ENCODE measurements at places on chromosomes 4 and X.

- no peak for DNase-seq
Measured at GRCh38 chr4:97359826-97360225, 783.5 kb downstream of the STPG2 start.

DNA sequence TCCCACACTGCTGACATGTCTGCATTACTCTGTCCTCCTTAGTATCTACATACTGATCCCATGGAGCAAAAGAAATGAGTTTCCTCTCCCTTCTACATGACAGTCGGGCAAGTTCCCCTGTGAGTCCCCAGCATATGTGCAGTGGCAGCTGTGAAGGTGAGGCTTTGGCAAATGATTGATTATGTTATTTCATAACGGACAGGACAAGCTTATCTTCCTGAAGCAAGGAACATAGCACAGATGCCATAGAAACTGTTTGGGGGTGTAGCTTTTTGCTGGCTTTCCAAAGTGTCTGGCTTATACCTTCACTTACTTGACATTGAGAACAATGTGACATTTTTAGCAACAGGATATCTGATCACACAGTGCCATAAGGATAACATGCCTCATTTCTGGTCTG, 136.8 kb upstream of the PDLIM3 start:
- no peak for DNase-seq

GRCh38 chr4:137609718-137610430, 77.6 kb upstream of the PCDH18 start:
- no peak for DNase-seq

DNA sequence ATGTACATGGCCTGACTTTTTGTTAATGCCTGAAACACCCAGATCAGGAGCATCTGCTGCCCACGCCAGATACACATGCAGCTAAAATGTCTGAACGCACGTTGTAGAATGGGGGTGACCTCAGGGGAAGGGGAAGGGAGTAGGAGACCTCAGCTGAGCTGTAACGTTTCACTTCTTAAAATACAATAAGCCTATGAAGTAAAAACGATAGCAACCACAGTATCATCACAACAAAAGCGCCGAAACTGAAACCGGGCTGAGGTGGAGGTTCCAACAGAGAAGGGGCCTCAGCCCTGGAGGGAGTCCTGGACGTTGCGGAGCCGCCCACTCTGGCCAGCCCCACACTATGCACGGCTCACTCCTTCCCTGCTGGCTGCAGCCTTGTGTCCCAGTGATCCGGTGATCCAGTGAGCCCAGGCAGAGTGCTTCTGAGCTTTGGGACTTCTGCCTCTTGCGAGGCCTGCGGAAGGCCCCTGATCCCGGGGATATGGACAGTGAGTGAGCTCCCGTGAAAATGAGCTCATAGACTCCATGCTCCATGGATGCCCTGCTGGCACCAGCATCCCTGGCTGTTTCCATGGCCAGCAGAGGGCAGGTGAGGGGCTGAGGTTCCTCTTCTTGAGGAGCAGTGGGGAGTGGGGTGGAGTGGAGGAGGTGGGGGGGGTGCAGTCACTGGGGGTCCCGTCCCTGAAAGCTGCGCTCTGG, 52.0 kb downstream of the HMX1 start:
- no peak for DNase-seq

DNA sequence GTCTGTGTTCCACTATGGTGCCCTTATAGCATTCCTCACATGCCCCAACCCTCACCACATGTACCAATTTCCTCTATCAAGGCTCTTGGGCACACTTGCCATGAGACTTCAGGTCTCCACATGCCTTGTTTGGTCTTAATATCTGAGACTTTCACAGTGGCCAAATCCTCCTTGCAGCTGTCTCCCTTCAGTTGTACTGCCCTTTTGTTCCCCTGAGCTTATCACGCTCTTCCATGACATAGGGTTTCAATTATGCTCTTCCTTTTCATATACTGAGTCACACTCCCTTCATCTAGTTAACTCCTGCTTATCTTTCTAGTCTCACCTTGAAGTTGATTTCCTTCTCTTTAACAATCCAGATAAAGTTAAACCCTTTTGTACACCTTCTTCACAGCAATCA, 212.9 kb downstream of the PDHA2 start:
- DNase-seq: no peak

DNA sequence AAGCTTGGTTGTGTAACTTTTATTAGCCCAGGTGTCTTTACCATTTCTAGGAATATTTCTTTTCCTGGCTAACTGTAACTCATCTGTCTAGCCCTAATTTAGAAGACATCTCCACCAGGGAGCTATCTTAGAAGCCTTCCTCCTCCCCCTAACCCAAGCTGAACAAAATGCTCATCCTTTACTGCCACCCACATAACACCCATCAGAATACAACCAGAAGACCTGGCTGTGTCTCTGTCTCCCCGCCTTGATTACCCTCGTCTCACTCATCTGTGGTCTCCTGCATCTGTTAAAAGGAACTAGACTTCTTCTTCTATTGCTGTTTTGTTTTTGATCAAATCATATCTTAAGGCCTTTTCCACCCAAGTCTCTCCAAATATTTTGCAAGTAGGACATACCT, 4.8 kb upstream of the TMEM154 start:
- DNase-seq: no peak

GRCh38 chr4:19494961-19495360, 756.7 kb upstream of the SLIT2 start:
- DNase-seq: no peak

DNA sequence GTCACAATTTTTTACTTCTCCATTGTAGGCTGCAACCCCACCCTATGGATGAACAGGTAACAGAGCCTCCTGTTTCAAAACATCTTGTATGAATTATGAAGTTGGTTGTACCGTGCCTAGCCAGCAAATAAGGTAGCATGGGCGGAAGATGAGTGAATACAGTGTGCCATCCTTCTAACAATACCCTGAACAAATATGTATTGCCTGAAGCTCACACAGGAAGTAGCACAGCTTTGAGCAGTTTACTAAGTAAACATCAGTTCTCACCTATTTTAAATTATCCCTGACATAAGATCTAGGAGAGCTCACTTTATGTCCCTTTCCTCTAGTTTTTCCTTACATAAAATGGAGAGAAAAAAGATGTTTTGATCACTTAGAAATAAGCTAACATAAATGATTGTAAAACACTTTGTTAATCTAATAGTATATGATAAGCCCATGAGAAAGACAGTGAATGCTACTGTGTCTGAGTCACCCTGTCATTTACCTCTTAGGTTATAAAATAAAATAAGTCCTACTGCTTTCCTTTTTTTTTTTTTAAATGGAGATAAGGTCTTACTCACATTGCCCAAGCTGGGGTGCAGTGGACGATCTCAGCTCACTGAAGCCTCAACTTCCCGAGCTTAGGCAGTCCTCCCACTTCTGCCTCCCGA, 36.6 kb downstream of the GRSF1 start:
- no peak for DNase-seq

- no peak for DNase-seq
Measured at GRCh38 chrX:30573125-30573524, 4.4 kb downstream of the TASL start.

- no peak for DNase-seq
Measured at GRCh38 chr4:138063581-138063980, 178.6 kb downstream of the SLC7A11 start.

DNA sequence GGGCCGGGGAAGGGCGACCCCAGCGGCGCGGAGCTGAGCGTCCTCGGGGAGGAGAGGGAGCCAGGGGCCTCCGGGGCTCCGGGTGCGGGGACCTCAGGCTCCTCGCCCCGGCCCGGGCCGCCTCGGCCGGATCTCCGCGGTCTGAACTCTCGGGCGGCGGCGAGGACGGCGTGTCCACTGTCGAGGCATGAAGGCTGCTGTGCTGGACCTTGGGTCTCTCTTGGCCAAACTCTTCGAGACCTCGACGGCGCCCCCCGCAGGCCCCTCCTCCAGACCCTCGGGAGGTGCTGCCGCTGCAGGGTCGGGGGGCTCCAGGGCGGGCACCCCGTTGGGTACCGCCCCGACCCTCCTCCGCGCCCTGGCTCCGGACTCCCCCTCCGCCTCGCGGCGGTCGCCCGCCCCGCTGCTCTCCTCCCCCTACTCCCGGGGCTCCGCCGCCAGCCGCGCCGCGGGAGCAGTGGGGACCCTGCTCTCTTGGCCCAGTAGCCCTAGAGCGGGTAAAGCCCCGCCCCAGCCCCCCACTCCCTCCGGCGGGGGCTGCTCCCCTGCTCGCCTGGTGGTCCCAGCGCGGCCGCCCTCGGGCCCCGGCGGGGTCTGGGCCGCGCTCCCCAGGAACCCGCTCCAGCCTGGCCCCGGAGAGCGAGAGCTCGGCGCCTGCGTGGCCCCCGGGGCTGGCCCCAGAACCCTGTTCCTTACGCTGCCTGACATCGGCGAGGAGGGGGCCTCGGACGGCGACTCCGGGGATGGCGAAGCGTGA, 564 bp downstream of the FAM149A start:
- DNase-seq: no peak

DNA sequence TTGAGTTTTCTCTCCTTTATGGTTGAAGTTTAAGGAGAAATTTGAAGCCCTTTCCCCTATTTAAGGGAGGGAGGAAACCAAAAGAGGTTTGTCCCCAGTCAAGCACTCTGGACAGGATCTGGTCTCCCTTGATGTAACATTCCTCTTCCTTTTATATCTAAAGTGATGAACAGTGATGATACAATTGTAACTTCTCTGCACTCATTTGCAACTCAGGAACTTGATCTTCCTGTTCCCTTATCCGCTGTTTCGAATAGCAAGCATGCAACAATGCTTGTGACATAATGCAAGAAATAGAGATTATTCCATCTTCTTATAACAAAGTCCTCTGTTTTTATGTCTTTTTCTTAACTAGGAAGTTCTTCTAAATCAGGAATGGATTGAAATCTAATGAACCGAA, 18.3 kb downstream of the ALPK1 start:
- DNase-seq: no peak

GRCh38 chr4:38532908-38533499, 131.0 kb upstream of the KLF3 start:
- no peak for DNase-seq

DNA sequence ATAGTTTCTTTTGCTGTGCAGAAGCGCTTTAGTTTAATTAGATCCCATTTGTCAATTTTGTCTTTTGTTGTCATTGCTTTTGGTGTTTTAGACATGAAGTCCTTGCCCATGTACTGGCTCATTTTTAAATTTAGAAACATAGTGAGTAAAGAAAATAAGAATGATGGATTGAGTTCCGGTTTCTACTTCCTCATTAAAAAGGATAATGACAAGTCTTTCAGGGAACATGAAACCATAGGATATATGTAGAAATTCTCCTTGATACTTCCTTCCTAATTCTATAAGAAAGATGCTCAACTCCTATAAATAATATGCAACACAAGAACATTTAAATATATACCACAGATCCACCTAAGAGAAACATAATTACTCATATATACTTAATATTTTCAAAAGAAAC, 240.9 kb downstream of the BANK1 start:
- DNase-seq: no peak

DNA sequence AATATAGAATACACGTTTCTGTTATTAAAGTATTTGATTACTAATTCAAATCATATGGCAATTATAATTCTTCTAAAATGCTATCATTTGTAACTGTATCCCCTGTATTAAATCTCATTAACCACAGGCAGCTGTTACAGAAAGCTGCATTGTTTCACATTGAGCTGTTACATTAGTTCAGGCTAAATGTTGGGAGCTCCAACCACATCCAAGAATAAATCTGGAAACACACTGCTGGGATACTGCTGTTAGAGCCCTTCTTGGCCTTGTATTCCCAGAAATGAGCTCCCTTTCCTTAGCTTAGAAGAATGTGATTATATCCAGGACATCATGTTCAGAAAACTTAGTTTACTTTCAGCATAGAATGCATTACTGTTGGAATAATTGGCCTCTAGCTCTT, 48.2 kb downstream of the GUCY1B1 start:
- DNase-seq: no peak

DNA sequence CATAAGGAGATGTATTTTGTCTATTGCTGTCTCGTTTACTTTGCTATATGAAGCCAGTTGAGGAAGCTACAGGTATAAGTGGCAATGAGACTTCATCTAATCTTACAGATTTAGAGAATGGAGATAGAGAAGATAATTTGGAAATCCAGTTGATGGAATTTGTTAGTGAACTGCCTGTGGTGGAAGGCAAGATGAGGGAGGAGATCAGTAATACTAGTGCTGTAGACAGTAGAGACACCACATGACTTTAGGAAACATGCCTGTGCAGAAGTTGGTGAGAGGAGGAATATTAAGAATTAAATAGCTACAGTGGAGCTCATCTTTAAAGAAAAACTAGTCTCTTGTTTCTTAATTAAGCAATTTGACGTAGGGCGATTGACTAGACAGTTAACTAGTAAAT, 51.3 kb downstream of the RBPJ start:
- DNase-seq: no peak

- no peak for DNase-seq
Measured at GRCh38 chr4:158996669-158997074, 106.2 kb upstream of the RAPGEF2 start.

DNA sequence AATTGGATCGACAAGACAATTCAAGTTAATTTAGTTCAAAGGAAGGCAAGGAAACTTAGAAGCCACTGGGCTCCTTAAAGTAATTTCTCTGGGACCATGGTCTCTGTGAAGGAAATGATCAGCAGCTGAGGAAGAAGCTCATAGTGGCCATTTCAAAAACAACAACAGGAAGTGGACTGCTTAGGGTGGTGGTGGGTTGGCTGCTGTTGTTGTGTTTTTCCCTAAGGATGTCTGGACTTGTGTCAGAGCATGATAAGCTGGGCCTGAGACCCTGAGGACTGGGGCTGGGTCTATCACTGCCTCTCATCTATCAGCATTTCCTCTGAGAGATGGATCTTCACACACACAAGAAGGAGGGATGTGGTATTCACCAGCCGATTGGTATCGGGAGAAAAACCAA, 18.3 kb downstream of the KDR start:
- DNase-seq: no peak

DNA sequence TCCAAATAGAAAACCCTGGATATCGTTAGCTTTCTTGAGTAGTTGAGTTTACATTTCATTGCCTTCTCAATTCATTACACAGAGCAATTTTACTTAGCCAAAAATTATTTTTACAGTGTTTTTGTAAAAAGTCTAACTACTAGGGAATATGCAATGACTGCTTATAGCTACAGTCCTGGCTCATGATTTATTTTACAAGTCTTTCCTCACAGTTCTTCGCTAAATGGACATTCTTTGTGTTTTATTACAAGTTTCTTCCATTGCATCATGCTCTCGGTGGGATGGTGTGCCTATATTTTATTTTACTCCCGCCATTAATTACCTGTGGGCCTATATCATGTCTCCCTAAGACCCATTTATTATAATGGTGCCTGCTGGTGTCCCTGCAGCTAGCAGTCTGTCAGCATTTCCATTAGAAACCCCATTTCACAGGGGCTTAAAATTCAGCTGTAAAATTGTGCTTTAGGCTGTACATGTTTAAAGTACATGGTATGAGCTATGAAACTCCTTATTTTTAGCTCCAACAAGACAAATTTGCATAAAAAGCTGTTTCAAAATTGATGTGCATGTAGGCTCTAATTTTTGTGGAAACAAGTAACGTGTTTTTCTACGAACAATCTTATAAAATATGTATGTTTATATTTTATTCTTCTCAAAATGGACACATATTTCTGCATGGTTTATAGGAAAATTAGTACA, 227.4 kb downstream of the SLC7A11 start:
- no peak for DNase-seq

GRCh38 chr4:42396752-42397634, at the start of gene SHISA3:
SHISA3 (plus strand) TSS chr4:42397488; CDS start chr4:42398057, 569 bp downstream.
- DNase-seq: no peak

All from activated T-helper 1 cell treated with anti-CD3 and anti-CD28 coated beads, Interleukin-2, amount 50 U/mL, for 16 hours (primary cell).